ENCODE measurements at places on chromosomes 2 and 18. TPM values are rescaled to one million over a fixed set of nuclear protein-coding genes. Genes with fewer than 3 reads are reported as not detected.

GRCh38 chr2:84839851-84840250, 41.0 kb downstream of the TRABD2A start:
- no peak for DNase-seq
- H3K4me3 ChIP-seq: no peak overlapping the region
- H3K27me3 ChIP-seq: no peaks in the 10 kb centered on the region
- H3K4me1 ChIP-seq: no peaks in the 10 kb centered on the region

DNA sequence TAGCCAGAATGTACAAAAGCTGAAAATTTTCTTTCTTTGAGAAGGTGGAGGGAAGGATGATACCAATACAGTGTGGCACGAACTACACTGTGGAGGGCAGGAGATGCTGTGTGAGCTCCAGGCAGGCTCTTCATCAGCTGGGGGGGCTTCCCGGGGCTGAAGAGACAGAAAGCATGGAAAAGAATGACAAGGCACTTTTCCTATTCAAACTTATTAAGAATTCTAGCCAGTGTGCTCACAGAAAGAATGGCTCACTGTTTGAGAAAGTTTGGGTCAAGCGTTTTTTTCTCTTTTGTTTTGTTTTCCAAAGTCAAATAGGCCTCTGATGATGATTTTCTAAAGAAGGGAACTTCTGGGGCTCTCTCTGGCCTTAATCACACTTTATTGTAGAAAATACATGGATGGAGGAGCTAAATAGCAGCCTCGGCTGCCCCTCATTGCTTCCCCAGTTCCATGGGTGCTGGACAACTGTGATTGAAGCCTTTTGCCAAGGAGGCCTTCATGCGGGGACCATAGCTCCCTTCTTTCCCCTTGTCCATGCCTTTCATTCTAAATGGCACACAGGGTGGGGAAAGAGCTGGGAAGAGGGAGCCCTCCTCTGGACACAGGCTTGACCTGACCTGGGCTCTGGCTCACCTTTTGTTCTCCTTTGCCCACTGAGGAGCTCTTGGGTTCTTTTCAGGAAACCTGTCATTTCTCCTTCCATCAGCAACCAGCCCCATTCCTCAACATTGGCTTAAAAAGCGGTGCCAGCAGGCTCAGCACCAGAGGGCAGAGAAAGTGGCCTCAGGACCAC, 130.6 kb downstream of the TDRD15 start:
- no peak for DNase-seq
- H3K4me3 ChIP-seq: no peak overlapping the region
- H3K36me3 ChIP-seq: no peaks in the 10 kb centered on the region
- no peaks in the 10 kb centered on the region for H3K27me3 ChIP-seq
- H3K27ac ChIP-seq: no peak overlapping the region

TMEM163 gene
- total RNA-seq: 26.1 TPM

GRCh38 chr2:119059287-119059686, 99.3 kb downstream of the C1QL2 start:
- H3K36me3 ChIP-seq: no peaks in the 10 kb centered on the region
- no peaks in the 10 kb centered on the region for H3K4me1 ChIP-seq
- no peak overlapping the region for H3K27ac ChIP-seq
- no peaks in the 10 kb centered on the region for H3K27me3 ChIP-seq
- no peak for DNase-seq

SP5 gene
- total RNA-seq: 5.2 TPM

GRCh38 chr2:9010866-9011265, 7.4 kb upstream of the MBOAT2 start:
- H3K4me1 ChIP-seq: no peaks in the 10 kb centered on the region
- H3K4me3 ChIP-seq: no peak overlapping the region
- no peaks in the 10 kb centered on the region for H3K36me3 ChIP-seq
- H3K27me3 ChIP-seq: no peaks in the 10 kb centered on the region

DNA sequence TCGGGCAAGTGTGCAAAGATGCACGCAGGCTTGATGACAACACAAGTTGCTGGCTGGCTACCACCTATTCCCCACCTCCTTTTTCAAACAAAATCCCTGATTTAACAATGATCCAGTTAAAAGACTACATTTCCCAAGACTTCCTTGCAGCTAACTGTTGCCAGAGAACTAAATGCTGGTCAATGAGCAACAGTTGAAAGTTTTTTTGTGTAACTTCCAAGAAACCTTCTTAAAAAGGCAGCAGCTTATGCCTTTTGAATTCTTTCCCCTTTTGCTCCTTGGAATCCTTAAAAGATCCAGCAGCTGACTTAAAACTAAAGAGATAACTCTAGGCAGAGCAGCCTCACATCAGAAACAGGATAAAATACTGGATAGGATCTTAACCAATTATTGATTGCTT, 38.5 kb downstream of the NPHP1 start:
- no peak overlapping the region for H3K27ac ChIP-seq
- H3K36me3 ChIP-seq: no peaks in the 10 kb centered on the region
- DNase-seq: no peak
- H3K27me3 ChIP-seq: no peaks in the 10 kb centered on the region
- no peaks in the 10 kb centered on the region for H3K4me1 ChIP-seq

DNA sequence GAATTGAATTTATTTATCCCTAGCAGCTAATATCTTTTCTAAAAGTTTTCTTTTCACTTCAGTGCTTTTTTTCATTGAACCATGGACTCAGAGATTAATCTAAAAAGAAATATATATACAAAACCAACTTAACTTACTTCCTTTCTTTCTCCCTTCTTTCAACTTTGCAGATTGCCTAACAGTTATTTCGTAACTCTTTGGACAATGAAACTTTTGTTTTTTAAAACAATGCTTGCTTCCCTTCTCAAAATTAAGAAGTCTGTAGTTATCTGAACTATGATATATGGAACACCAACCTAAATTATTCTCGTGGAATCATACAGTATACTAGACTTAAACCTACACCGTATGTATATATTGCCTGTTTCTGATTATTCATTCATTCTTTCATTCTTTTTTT, 62.9 kb downstream of the MIB1 start:
- no peaks in the 10 kb centered on the region for H3K4me1 ChIP-seq
- no peak overlapping the region for H3K27ac ChIP-seq
- no peak overlapping the region for H3K4me3 ChIP-seq
- no peak for DNase-seq
- no peaks in the 10 kb centered on the region for H3K27me3 ChIP-seq

MZT2A gene
- 56.6 TPM for total RNA-seq

DCDC2C gene
- not detected for total RNA-seq

DNA sequence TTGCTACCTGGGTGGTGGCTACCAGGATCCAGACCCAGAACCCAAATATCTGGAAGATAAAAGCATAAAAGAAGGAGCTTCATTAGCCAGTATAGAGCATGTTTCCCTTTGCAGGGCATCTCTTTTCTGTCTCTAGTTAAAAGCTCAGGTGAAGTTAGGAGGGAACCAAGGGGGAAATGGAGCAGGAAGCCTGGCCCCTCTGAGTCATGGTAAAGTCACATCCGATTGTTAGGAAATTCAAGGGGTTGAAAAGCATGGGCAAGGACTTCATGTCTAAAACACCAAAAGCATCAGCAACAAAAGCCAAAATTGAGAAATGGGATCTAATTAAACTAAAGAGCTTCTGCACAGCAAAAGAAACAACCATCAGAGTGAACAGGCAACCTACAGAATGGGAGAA, 126.9 kb downstream of the RPIA start:
- no peaks in the 10 kb centered on the region for H3K36me3 ChIP-seq
- DNase-seq: no peak
- H3K27ac ChIP-seq: no peak overlapping the region
- no peak overlapping the region for H3K4me3 ChIP-seq
- H3K27me3 ChIP-seq: no peaks in the 10 kb centered on the region

KCNG2 gene
- 1.1 TPM for total RNA-seq

SCG2 gene
- total RNA-seq: 0.22 TPM

- H3K36me3 ChIP-seq: no peaks in the 10 kb centered on the region
- no peaks in the 10 kb centered on the region for H3K4me1 ChIP-seq
- H3K27ac ChIP-seq: no peak overlapping the region
- DNase-seq: no peak
- no peak overlapping the region for H3K4me3 ChIP-seq
- H3K27me3 ChIP-seq: no peaks in the 10 kb centered on the region
These were observed 35.6 kb upstream of the SPAG16 start for GRCh38 chr2:213248637-213249036.

GPR35 gene
- 2.4 TPM for total RNA-seq

GRCh38 chr2:174664084-174664759, 66.6 kb upstream of the WIPF1 start:
- H3K27ac ChIP-seq: no peak overlapping the region
- H3K27me3 ChIP-seq: no peaks in the 10 kb centered on the region
- H3K4me1 ChIP-seq: peaks cover 42% of the 10 kb centered on the region
- DNase-seq: no peak

SLC9A2 gene
- 0.30 TPM for total RNA-seq

M1AP gene
- total RNA-seq: not detected

GALR1 gene
- not detected for total RNA-seq

- no peak overlapping the region for H3K4me3 ChIP-seq
- H3K36me3 ChIP-seq: no peaks in the 10 kb centered on the region
- no peaks in the 10 kb centered on the region for H3K27me3 ChIP-seq
- DNase-seq: no peak
- H3K4me1 ChIP-seq: peaks cover 7% of the 10 kb centered on the region
These were observed 144.1 kb downstream of the NDUFA10 start for GRCh38 chr2:239881031-239881471.

- H3K4me1 ChIP-seq: no peaks in the 10 kb centered on the region
- H3K36me3 ChIP-seq: no peaks in the 10 kb centered on the region
- peak overlapping the region; percentile 46 for H3K4me3 ChIP-seq
- H3K27ac ChIP-seq: peak overlapping the region; percentile 43
- no peaks in the 10 kb centered on the region for H3K27me3 ChIP-seq
These were observed 70.8 kb upstream of the SLC1A4 start for GRCh38 chr2:64918220-64918886.

SULT1C2 gene
- 0.49 TPM for total RNA-seq

DNA sequence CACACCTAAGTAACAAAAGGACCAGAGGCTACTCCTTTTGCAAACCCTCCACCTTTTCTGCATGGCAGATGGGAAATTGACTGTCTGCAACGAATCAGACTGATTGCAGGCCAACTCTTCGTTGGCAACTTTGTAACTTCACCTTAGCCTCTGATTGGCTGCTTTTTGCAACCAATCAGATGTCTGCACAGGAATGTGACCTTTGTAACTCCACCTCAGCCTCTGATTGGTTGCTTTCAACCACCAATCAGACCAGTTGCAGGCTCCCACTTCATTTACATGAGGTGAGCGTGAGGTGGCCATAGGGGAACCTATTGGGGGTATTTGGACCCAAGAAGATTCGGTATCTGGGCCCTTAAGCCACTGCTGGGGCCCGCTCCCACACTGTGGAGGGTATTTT, 209.0 kb downstream of the EN1 start:
- H3K4me3 ChIP-seq: no peak overlapping the region
- DNase-seq: no peak

- no peak for DNase-seq
- H3K36me3 ChIP-seq: no peaks in the 10 kb centered on the region
- H3K27me3 ChIP-seq: no peaks in the 10 kb centered on the region
- no peak overlapping the region for H3K27ac ChIP-seq
- H3K4me1 ChIP-seq: peaks cover 7% of the 10 kb centered on the region
These were observed 312.2 kb upstream of the EPAS1 start for GRCh38 chr2:45984896-45985473.

GRCh38 chr2:186348200-186348599, 137.9 kb upstream of the ZC3H15 start:
- no peaks in the 10 kb centered on the region for H3K36me3 ChIP-seq
- peaks cover 6% of the 10 kb centered on the region for H3K4me1 ChIP-seq
- DNase-seq: no peak
- H3K4me3 ChIP-seq: no peak overlapping the region

Measured in upper lobe of left lung (tissue), 6 donors.